ENCODE measurements at places on chromosomes 5 and 9. TPM values are rescaled to one million over a fixed set of nuclear protein-coding genes. Genes with fewer than 3 reads are reported as not detected.
A peak's percentile ranks its signal among the peaks of the same experiment; 100 is the strongest.

DNA sequence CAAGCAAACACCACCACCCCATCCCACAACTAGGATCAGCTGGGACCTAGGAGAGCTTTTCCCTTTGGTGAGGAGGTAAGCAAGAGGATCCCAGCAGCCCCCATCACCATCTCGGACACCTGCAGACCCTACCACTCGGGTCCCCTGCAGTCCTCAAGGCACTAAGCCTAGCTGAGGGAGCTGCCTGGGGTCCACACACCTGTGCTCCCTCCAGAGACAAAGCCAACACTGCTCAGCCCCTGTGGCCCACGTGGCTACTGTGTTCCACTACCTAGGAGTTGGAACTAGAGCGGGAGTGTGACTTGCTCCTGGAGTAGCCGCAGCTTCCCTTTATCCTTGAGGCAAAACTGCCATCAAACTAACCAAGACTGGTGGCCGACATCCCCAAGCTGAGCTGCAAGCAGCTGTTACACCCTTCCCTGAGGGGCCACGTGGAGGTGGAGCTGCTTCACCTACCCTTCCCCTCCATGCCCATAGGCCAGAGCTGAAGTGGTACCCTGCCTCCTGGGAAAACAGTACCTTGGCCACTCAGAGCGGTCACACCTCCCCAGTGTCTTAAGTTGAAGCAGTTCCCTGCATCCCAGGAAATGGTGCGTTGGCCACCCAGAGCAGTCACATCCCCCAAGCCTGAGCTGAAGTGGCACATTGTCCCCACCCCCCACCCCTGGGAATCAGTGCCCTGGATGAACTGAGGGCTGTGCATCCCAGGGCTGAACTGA lies 205.5 kb downstream of the CACNA1B start:
- no peak for DNase-seq

- DNase-seq = no peak
Measured at GRCh38 chr9:27107241-27107640, 1.8 kb upstream of the TEK start.

DNA sequence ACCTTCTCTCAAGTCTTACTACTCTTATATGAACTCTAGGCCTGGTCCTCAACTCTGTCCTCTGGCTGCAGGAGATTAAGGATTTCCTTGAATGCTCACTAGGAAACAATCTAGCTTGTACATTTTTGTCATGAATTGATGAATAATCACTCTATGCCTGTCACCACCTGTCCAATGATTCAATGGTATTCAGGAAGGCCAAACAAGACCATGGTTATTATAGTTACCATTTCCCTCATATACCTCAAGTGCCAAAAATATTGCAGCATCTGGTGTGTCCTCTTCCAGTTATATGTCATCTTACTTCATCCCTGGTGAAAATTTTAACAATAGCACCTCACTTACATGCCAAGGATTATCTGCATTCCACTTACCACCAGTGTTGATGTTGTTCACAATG lies 179.0 kb upstream of the MOCS2 start:
- no peak for DNase-seq

- DNase-seq = no peak
Measured at GRCh38 chr5:157965040-157965678, 106.2 kb upstream of the CLINT1 start.

- no peak for DNase-seq
Measured at GRCh38 chr5:119368238-119368630, 12.4 kb downstream of the TNFAIP8 start.

GRCh38 chr9:137395666-137396010 lies 27.3 kb downstream of the EXD3 start:
- DNase-seq = no peak

DNA sequence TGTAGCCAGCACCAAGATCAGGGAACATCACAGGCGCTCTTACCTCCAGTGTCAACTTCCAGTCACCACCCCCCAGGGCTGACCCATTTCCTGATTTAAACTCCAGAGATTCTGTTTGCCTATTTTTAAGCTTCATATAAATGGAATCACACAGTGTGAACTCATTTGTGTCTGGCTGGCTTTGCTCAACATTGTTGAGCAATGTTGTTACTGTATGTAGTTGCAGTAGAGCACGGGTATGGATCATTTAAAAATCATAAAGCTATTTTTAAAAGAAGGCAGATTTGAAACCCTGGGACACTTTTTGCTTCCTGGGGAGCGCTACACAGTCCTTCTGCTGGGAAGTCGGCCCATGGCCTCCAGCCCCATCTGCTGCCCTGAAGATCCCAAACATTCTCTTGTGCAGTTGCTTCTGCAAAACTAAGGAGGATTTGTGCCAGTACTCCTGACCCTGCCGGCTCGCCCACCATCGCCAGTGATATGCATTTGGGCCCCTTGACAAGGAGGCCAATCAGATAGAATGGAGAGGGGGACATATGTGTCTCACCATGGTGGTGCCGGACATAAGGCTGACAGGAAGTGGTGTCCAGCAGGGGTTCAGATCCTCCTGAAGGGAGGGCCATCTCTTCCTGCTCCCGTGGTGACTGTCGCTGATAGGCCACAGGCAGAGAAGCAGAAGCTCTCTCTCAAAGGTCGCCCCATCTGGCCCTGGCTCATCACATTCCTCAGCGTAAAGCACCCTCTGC lies 13.3 kb downstream of the DCANP1 start:
- no peak for DNase-seq

DNA sequence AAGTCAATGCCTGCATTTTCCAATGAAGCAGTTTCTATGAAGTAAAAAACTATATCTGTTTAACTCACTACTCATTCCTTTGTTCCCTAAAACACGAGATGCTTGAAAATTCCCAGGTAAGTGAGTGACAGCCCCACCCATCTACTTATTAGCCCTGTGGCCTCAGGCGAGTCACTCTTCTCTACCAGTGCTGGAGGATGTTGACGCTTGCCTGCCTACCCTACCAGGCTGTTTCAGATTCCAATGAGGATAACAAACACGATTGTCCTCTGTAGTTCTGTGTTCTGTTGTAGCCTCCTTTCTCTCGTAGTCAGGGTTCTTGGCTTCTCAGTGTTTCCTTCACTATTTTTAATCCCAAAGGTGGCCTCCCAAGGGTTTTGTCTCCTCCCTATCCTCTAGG lies 388.8 kb downstream of the KDM4C start:
- DNase-seq = no peak

- DNase-seq = no peak
Measured at GRCh38 chr9:75739884-75740611, 150.4 kb upstream of the PCSK5 start.

DNA sequence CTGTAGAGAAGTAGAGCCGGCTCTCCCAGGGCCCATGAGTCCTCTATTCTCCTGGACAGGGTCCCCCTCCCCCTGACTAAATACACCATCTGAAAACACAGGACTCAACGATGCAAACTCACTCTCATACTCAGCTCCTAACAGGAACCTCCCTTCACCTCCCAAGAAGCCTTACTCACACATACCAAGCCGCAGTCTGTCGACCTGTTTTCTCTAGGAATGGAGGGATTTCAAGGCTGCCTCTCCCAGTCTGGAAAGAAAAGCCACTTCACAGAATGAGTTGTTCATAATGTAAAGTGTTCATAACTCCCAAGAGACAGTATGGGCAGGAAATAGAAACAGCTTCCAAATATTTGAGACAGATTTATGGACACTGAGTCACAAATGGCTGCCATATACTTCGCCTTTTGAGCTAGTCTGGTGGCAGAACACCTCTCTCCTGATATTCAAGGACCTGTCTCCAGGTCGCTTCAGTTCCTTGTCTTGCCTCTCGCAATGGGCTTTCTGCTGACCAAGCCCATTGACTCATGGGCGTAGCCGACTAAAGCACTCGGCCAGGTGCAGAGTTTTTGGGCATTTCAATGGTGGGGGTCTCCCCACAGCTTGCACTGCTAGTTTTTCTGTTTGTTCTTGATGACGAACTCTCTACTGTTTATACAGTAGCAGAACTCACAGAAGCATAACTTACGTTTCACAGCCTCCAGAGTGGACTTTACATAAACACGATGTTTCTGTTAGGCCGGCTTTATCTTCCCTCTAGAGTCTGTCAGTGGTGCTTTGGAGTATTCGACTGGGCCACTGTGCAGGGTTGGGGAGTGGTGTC lies 25.0 kb upstream of the IL17B start:
- no peak for DNase-seq

GRCh38 chr9:105842023-105842644 lies 147.8 kb downstream of the TMEM38B start:
- peak; percentile 43 for DNase-seq

DNA sequence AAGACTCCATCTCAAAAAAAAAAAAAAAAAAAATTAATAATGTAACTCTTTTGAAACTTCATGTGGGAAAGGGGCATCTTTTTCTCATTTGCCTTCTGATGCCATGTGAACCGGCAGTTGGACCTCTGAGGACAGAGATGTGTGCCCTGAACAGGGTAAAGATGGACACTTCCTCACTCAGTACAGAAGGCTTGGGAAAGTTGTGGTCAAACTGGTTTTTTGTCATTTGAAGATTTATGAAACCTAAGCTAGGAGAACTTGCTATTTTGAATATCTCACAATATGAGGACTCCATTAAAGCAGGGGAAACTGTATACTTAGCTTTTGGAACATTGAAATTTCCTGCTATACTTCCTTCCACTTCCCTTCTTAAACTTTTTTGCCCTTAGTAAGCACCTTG lies 147.5 kb upstream of the ALDH1B1 start:
- DNase-seq = no peak

DNA sequence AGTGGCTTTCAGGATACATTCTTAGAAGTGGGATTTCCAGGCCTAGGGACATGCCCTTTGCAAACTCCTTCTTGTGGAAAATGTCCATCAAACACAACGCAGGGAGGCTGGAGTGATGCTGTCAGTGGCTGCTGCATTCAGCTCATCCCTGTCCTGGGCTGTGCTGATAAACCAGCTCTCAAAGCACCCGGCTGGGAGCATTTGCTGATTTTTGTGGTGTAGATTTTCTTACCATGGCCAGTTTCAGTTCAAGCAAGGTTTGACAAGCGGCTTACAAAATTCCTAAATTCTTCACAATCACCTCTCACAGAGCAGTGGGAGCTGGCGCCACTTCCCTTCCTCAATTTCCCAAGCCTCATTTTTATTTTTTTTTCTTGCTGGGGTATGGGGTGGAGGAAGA lies 28.2 kb downstream of the FAM163B start:
- DNase-seq = no peak

GRCh38 chr5:149572170-149572569 lies 9.1 kb upstream of the ARHGEF37 start:
- DNase-seq = no peak

DNA sequence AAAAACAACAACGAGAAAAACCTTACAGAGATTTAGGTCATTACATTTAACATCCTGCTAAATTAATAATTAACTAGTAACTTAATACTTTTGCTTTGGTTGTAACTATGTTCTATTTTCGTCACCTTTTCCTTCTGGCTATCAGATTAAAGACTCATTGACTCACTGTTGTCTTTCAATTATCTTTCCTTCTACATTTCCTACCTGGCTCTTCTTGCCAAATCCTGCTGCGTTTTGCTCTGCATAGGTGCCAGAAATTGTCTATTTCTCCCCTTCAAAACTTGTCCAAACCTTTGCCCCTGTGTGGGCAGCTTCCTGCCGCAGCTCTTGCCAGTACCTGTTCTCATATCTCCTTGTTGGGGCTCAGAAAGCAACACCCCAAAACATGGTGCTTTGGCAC lies 235.5 kb upstream of the ZNF608 start:
- no peak for DNase-seq

DNA sequence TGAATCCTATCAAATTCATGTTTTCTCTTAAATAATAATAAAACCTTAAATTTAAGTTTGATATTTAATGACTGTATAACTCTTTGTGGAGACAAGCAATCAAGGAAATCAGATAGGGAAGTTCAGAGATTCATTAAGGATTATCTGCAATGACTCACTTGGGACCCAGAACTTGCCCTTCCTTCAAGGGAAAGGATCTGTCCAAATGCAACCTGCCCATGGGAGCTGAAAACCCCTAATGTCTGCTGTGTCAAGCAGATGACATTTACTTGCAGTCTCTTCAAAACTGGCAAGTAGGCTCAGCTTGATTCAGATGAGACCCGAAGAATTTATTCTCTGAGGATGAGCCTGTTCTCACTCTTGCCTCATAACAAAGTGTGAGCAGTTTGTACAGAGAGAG lies 1577.6 kb downstream of the EFNA5 start:
- no peak for DNase-seq

DNA sequence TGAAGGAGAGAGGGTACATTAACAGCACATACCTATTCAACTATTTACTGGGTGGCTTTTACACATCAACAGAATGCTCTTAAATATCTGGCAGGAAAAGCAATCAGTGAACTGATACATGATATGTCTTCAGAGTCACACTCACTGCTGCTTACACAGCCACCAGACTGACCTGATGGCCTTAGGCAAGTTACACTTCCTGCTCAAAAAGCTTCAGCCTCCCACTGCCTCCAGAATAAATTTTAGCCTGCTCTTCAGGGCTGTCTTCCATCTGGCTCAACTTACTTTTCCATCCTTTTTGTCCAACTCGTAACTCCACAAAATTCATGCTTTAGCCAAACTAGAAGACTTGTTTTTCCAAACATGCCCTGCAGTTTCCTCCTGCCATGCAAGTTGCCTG lies 10.7 kb downstream of the LOX start:
- DNase-seq = no peak

- DNase-seq = no peak
Measured at GRCh38 chr5:177997846-177998245, 1.8 kb upstream of the PROP1 start.

- DNase-seq = no peak
Measured at GRCh38 chr5:2674456-2674855, 77.0 kb downstream of the IRX2 start.

GRCh38 chr9:95182854-95183563 lies 134.5 kb downstream of the FANCC start:
- no peak for DNase-seq

DNA sequence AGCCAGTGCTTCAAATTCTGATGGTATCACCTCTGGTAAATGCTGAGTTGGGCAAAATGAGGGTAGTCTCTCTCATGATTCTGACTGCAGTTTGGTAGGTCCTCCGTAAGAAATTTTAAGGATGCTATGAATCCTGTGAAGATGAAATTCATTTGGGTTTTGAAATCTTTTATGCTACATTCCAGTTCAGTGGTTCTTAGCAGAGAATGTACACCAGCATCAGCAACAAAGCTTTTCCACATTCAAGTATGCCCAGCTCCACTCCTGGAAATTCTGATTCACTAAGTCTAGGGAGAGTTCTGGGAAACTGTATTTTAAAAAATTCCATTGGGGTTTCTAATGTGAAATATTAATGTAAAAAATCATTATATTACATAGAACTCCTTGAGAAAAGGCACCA lies 33.6 kb upstream of the ACOT12 start:
- no peak for DNase-seq

GRCh38 chr9:92719028-92719647 lies 45.5 kb downstream of the BICD2 start:
- DNase-seq = no peak

NUTM2G gene
- total RNA-seq = not detected

TPPP gene
- total RNA-seq = 0.38 TPM

SOHLH1 gene
- total RNA-seq = not detected

ANKRD18A gene
- total RNA-seq = 27.3 TPM

PCDHB10 gene
- 1.2 TPM for total RNA-seq

PRUNE2 gene
- total RNA-seq = not detected

STPG3 gene
- not detected for total RNA-seq

ALDOB gene
- 7.1 TPM for total RNA-seq

NIM1K gene
- 0.26 TPM for total RNA-seq

SNX24 gene
- total RNA-seq = 16.1 TPM

WWC1 gene
- total RNA-seq = 190 TPM

RAB24 gene
- 41.1 TPM for total RNA-seq

RGS3 gene
- 68.3 TPM for total RNA-seq

SELENOP gene
- 2.0 TPM for total RNA-seq

LCN15 gene
- total RNA-seq = not detected

PSMD5 gene
- total RNA-seq = 34.2 TPM

N4BP3 gene
- total RNA-seq = 6.9 TPM

SMIM3 gene
- 6.9 TPM for total RNA-seq
